ENCODE measurements at places on chromosomes 5 and 9.

GRCh38 chr9:115397591-115398312, 279.8 kb upstream of the TNC start:
- no peak for DNase-seq

GRCh38 chr5:72161951-72162350, 54.7 kb downstream of the MAP1B start:
- no peak for DNase-seq

- DNase-seq: no peak
Measured at GRCh38 chr5:177458912-177459350, 12.3 kb downstream of the PRR7 start.

DNA sequence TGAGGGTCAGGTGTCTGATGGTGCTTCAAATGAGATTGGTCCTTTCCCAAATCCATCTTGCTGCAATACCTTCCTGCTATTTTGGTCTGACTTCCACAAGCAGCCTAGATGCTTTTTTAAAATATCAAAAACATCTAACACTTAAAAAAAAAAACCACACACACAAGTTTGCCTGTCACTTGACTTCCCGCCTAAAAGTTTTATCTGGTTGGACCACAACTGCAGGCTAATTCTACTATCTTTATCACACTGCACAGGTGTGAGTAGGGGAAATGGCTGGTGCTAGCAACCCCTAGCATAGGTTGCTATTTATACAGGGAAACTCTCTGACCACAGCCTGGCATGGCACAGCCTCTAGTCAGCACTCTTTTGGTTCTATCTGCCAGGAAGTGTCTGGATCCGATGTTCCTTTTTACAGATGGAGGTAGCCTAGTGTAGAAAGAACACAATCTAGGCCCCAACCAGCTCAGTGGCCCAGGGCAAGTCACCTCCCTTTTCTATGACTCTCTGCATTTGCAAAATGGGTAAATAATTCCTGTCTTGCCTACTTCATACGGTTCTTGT, at the start of gene HEMGN:
Gene HEMGN (minus strand): TSS at position 92 of the 564 bp plus-strand sequence. CDS start 36 bp downstream, at position 56.
- DNase-seq: no peak

DNA sequence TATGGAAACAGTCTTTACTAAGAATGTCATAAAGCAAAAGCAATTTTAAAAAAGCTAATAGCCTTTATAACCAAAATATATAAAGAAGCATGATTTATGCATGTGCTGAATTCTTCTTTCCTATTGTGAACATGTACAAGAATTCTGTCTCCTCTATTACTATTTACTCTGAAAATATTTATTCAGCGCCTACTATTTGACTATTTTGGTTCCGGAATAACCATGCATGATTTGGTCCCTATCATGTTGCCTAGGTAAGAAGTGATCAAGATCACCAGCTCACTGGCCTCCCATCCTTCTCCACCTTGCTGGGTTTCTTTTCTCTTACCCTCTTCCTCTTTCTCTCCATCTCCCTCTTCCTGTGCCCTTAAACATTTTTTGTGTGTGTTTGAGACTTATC, 443.8 kb downstream of the SH3GL2 start:
- DNase-seq: no peak

GRCh38 chr9:89721176-89721700, 116.4 kb downstream of the GADD45G start:
- DNase-seq: no peak

- DNase-seq: peak; percentile 12
Measured at GRCh38 chr9:133701981-133702797, 36.0 kb downstream of the SARDH start.

DNA sequence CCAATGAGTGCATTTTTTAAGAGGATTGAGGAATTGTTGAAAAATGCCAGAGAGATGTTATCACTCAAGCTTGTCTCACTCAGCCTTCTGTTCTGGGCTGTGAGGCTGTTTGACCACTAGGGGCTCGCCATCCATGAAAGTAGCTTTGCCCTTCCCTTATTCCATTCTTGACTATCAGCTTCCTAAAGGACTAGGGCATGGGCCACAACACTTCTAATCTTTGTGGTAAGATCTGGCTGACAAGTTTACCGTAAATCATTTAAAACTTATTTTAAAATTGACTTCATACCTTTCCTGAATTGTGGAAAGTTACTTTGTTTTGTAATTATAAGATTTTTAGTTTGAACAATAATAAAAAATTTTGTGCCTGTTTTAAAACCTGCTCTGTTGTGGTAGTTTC, 49.5 kb downstream of the TJP2 start:
- DNase-seq: no peak

DNA sequence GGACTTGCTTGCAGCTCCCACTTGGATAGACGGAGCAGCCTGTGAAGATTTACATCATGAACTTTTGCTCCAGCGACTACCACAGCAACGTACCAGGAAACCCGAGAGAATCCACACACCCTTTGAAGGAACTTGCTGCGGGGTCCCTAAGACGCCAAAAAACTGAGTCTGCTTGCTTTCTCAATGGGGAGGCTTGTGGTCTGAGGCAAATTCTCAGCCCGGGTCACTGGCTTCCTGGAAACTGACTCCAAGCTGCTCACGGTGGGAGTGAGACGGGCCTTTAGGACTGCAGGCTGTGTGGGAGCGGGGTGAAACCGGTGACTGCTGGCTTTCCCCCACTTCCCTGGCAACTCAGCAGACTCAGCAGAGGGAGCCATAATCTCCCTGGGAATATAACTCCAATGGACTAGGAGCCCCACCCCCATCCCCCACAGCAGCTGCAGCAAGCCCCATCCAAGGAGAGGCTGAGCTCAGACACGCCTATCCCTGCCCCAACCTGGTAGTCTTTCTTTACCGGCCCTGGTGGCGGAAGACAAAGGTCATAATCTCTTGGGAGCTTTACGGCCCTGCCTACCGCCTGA, 466.0 kb downstream of the CAAP1 start:
- DNase-seq: no peak

GRCh38 chr9:69193685-69194032, 19.6 kb downstream of the TJP2 start:
- DNase-seq: peak; percentile 8

GRCh38 chr5:158541536-158542297, 558.0 kb downstream of the EBF1 start:
- DNase-seq: no peak

DNA sequence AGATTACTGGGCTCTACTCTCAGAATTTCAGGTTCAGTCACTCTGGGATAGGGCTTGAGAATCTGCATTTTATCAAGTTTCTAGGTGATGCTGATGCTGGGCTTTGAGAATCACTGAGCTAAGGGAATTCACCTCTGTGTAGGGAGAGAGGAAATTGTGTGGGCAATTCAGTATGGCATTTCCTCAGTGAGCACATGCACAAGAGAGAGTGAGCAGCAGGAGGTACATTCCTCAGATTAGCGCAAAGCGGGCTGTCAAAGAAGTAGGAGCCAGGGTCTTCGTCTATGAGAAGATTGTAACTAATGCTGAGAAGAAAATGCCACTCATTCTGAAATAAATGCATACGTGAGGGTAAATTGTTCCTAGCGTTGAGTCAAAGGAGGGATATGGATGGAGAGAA, 175.9 kb downstream of the KIF4B start:
- DNase-seq: no peak

DNA sequence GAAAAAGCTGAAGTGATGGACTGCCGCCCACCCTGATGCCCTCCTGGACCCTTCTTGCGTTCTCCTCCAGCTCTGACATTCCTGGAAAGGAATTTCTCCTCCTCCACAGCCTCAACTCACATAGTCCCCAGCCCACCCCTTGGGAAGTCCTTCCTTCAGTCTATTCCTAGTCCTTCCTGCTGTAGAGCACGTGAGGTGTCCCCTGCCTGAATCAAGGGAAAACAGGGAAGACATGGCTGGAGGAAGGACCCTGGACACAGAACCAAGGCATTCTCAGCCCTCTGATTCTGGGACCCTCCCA, 3.7 kb downstream of the ARID3C start:
- no peak for DNase-seq

DNA sequence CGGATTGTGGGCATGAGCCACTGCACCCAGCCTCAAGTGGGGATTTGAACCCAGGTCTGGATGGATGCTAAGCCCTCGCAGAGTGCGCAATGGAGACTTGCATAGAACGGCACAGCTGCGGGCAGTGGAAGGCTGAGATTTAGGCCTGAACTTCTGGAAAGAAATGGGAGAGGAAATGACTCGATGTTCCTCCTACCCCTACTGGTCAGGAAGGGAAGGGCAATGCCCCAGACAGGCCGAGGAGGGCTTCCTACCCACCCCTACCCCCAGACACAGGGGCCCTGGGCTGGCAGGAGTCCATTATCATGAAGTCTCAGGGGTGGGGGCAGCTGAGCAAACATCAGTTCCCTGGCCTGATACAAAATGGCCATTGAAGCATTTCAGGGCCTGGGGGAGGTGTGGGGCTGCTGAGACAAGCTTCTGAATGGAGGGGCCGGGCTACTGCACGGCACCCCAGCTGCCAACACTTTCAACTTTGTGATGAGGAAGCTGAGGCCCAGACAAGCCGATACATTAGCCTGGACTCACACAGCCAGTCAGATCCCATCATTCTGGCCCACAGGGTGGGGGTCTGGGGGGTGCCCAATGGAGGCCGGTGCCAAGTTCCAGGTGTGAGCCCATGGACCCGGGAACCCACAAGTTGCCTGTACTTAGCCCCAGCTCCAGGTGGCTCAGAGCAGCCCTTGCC, 13.5 kb upstream of the WDR38 start:
- DNase-seq: no peak

GRCh38 chr5:145858959-145859358, 13.9 kb downstream of the GRXCR2 start:
- DNase-seq: no peak

- DNase-seq: no peak
Measured at GRCh38 chr5:143066556-143067281, 296.5 kb downstream of the ARHGAP26 start.

DNA sequence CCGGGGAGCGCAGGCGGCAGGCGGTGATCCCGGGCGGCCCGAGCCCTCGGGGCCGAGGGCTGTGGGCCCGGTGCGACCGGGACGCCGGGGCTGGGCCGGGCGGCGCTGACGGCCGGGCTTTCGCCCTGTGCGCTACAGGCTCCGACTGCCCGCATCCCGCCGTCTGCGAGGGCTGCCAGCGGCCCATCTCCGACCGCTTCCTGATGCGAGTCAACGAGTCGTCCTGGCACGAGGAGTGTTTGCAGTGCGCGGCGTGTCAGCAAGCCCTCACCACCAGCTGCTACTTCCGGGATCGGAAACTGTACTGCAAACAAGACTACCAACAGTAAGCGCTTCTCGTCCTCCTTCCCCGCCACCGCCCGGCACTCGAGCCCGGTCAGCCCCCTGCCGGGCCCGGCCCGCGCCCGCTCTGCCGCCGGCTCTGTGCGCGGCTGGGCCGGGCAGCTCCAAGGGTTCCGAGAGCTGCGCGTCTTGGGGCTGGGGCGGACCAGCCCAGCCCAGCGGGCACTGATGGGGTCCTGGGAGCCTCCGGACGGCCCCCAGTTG, 1.6 kb downstream of the LMX1B start:
- peak; percentile 32 for DNase-seq

DNA sequence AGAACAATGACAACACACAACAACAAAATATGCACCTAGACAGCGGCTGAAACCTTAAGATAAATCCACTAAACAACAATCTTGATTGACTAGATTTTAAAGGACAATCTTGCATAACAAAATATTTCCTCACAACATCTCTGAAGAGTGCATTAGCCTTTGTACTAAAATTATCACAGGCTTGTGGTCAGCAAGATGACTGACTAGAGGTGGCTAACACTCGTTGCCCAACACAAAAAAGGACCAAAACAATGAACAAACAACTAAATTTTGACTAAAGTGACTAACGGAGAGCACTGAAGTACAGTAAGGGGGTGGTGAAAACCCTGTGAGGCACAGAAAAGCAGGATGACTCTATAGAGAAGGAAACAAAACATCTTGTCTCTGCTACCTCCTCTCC, 183.9 kb downstream of the BRINP1 start:
- DNase-seq: no peak

DNA sequence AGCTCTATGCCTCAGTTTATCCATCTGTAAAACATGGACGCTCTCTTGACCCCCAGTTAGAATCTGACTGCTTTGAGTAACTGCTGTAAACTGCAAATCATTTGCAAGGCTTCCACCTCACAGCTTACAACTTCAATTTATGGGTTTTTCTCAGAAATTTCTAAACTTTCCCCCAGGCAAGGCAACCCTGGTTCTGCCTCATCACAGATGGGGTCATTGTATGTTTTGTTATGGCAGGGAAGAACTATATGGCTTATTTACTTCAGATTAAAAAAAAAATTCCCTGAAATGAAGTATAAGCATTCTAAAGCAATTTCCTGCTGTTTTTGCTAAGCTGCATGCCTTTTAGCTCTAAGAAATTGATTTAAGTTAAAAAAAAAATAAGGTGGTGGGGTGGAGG, 60.0 kb downstream of the TMEM215 start:
- no peak for DNase-seq

GRCh38 chr5:132238169-132238744, 10.6 kb upstream of the P4HA2 start:
- DNase-seq: no peak

DNA sequence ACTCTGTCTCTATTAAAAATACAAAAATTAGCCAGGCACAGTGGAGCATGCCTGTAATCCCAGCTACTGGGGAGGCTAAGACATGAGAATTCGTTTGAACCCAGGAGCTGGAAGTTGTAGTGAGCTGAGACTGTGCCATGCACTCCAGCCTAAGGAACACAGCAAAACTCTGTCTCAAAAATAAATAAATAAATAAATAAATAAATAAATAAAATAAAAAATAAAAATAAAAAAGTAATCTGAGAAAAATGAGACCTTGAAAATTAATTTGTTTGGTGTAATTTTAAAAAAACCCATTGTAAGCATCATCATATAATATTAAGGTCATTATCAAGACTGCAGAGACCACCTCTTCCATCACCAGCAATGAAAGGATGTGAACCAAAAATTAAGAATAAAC, 997.1 kb downstream of the CDH18 start:
- DNase-seq: no peak

- DNase-seq: no peak
Measured at GRCh38 chr5:2656206-2656605, 95.3 kb downstream of the IRX2 start.

DNA sequence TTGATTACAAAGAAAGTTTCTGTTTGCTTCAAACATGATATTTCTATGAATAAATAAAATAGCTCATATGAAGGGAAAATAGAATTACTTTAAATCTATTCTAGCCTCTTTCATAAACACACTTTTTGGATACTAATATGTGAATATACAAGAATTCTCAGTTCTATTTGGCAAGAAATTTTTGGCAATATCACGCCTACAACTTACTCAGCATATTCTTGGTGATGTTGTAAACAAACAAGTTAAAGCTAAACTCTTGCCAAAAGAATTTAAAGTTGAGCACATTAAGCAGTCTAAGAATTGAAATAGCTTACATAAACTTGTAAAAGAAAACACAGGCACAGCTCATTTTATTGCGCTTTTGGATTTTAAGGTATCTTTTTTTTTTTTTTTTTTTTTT, 209.8 kb downstream of the CDH12 start:
- no peak for DNase-seq
